ENCODE measurements at places on chromosomes 5 and 9. TPM values are rescaled to one million over a fixed set of nuclear protein-coding genes. Genes with fewer than 3 reads are reported as not detected.

The SOHLH1 gene
- polyA plus RNA-seq = not detected

DNA sequence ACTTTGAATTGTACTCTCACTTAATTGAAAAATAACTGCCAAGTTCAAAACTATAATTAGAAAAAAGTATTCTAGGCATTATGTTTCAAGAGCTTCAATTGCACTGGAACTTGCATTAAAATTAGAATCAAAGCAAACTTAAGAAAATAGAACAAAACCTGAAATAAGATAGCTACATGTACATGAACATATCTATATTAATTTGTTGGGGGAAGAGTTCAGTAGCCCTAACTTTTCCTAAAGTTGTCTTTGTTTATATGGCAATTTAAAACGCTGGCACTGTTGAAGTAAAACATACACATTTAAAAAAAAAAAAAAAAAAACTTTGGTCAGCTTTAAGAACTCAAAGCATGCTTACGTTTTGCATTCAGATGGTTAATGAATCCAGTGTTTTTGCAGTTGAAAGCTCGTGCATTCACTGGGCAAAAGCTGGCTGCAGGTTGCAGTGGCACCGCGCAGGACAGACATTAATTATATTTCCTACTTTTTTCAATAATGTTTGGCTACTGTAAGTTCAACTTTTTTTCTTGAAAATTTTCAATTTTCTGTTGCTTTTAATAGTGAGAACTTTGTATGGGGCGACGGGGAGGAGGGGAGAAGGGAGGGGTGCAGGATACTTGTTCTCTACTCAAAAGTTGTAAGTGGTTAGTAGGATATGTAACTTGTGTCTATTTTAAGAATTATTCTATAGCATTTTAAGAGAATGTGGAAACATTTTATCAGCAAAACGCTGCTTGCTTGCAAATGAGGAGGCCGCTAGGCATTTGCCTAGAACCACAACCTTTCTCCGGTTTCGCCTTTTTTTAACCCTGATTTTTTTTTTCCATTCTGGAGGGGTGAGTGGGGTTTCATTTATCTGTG, 3.9 kb downstream of the NR2F1 start:
- no peak for DNase-seq

DNA sequence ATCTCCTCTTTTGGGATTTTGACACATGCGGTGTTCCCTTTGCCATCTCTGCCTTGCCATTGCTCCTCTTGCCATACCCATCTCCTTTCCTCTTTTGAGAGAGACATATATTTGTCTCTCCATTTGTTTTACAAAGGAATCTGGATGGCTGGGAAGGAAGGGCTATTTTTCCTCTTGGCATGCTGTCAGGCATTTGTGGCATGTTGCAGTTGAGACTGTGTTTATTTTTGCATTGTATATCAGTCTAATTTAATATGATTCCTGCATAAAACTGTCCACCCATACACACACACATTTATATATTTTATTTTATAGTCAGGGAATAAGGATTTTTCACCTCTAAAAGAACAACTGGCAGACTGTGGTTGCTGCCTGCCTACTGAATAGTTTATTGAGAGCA, 1105.8 kb upstream of the SEMA6A start:
- DNase-seq = no peak

The CCIN gene
- 0.71 TPM for polyA plus RNA-seq

All from AG04450 (cell line).